Activated naive CD4-positive, alpha-beta T cell treated with Interleukin-2 at 50 U/mL for 16 hours (primary cell): ENCODE measurements at places on chromosomes 5 and 9.

GRCh38 chr5:15117688-15118087 lies 246.1 kb upstream of the ANKH start:
- DNase-seq, result no peak

- no peak for DNase-seq
Observed at GRCh38 chr5:37738865-37739488, 100.9 kb downstream of the GDNF start.

- DNase-seq, result no peak
Observed at GRCh38 chr9:115115117-115115880, 2.7 kb downstream of the TNC start.

- no peak for DNase-seq
Observed at GRCh38 chr5:3131161-3131560, 379.7 kb upstream of the IRX2 start.

- peak; percentile 83 for DNase-seq
Observed at GRCh38 chr9:128339761-128340690, at the start of gene SLC27A4. TSS of gene SLC27A4 (plus strand) at chr9:128340527. CDS start at chr9:128343133, 2,606 bp downstream.

DNA sequence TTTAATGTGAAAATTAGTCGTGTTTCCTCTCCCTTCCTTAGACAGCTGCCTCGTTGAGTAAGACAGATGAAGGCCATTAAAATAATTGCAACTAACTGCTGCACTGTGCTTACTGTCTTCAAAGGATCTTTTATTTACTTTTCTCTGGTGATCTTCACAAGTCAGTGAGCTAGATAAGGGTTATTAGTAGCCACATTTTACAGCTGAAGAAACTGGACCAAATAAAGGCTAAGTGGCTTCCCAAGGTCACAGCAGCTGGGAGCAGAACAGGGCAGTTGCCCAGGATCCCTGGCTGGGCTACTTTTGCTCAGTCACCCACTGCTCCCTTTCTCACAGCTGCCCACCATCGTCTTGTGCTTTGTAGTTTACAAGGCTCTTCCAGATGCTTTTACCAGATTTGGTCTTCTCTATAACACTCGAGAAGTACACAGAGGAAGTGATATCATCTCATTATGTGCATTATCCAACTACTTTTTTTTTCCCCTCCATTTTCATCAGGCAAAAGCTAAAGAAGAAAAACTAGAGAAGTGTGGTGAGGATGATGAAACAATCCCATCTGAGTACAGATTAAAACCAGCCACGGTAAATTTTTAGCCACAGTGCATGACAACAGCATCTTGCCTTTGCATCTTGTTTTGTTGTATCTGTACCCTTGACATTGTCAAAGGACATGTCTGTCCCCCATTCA lies 61.8 kb downstream of the ERAP1 start:
- DNase-seq, result no peak

DNA sequence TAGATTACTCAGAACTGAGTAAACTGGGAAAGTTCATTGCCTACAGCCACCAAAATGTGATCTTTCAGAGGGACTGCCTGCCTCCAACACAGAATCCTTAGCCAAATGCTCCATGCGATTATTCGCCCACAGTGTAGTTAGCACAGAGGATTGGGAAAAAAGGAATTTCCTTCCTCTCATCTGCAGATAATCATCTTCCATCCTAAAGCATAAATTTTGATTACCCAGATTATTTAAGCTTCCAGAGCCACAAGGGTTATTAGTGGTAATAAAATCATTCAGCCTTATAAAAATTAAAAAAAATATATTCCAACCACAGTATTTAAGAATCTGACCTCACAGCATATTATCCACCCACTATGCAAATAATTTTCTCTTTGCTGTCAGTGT lies 285.3 kb upstream of the GRAMD2B start:
- no peak for DNase-seq

DNA sequence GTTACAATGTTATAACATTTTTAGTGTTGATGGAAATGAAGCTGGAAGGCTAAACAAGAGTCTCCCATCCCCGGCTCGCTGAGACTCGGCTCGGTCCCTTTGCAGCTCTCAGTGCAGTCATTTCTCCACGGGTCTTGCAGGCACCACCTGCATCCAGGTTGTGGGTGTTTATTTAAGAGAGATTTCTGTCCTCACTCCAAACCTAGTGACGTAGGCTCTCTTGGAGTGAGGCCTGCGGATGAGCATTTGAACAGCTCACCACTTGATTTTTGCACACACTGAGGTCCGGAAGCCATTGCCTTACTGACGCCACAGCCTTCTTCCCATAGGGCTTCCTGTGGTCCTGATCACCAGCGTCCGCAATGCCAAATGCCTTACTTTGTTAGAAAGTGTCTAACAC lies 197.7 kb upstream of the OTULINL start:
- no peak for DNase-seq

GRCh38 chr5:60789551-60789950 lies 54.5 kb downstream of the ELOVL7 start:
- DNase-seq, result no peak

DNA sequence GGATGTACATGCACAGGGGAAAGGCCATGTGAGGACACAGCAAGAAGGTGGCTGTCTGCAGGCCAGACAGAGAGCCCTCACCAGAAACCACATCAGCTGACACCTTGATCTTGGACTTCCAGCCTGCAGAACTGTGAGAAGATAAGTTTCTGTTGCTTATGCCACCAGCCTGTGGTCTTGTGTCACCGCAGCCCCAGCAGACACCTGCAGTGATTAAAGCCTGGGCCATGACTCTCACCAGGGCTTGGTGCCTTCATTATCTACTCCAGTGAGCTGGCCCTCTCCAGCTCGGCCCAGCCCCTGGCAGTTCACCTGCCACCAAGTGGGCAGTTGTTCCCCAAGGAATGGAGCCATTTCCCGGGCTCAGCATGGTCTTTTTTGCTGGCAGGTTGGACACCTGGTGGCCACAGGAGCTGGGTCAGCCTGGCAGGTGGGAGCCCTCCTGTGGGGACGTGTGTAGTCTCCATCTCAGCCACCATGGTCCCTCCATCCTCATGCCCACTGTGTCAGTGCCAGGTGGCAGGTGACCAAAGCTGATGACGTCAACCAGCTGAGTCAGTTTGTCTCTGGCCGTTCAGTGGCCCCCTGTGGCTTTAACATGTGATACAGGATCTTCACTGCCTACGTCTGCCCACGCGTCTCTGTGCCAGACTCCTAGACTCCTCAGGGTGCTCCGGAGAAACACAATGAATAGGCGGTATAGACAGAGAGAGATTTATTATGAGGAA lies 99.9 kb upstream of the PPP1R26 start:
- DNase-seq, result no peak

- no peak for DNase-seq
Observed at GRCh38 chr5:64595031-64595855, 89.4 kb downstream of the RGS7BP start.

GRCh38 chr5:23703940-23704855 lies 196.8 kb downstream of the PRDM9 start:
- no peak for DNase-seq

GRCh38 chr5:156641686-156642085 lies 208.4 kb upstream of the PPP1R2B start:
- no peak for DNase-seq

GRCh38 chr5:139394654-139395566 lies at the start of gene PROB1:
TSS of gene PROB1 (minus strand) at chr5:139395104. CDS start at chr5:139395081, 23 bp downstream.
- no peak for DNase-seq

GRCh38 chr5:133503511-133503910 lies 108.8 kb downstream of the FSTL4 start:
- DNase-seq, result no peak

GRCh38 chr9:19769213-19769612 lies 19.6 kb downstream of the SLC24A2 start:
- no peak for DNase-seq

GRCh38 chr9:20405616-20406015 lies 216.7 kb downstream of the MLLT3 start:
- DNase-seq, result no peak

GRCh38 chr5:176492431-176492830 lies 44.2 kb downstream of the FAF2 start:
- DNase-seq, result no peak

GRCh38 chr5:16616536-16617273 lies at the start of gene RETREG1:
TSS of gene RETREG1 (minus strand) at chr5:16616997. CDS start at chr5:16616971, 26 bp downstream.
- DNase-seq, result peak; percentile 82

DNA sequence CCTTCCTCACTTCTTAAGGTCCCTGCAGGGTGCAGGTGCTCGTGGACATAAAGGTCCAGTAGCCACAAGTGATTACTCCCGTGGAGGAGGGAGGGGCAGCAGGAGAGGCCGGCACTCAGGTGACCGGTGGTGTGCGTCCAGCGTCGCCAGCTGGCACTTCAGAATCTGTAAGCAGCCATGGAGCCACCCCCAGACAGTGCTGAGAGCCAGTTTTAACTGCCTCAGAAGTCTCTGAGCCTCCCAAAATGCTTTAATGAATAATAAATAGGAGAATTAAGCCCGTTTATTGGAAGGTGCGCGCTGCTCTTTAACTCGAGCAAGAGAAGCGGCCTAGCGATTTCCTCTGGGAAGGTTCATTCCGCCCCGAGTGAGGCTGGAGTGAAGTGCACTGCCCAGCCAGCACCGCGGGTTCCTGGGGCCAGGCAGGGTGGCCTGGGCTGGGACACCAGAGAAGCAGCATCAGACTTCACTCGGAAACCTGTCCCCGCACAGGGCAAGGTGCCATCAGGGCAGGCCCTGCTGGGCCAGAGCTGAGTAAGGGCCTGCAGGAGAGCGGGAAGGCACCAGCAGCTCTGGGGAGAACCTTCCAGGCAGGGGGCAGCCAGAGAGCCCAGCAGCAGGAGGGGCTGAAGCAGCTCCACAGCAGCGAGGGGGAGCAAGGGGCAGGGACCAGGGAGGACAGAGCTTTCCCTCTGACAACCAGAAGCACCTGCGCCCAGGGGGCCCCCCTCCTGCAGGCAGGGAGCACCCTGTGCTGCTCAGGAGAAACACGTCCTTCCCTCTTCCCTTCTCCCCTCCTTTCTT lies 61.2 kb downstream of the VAV2 start:
- no peak for DNase-seq

DNA sequence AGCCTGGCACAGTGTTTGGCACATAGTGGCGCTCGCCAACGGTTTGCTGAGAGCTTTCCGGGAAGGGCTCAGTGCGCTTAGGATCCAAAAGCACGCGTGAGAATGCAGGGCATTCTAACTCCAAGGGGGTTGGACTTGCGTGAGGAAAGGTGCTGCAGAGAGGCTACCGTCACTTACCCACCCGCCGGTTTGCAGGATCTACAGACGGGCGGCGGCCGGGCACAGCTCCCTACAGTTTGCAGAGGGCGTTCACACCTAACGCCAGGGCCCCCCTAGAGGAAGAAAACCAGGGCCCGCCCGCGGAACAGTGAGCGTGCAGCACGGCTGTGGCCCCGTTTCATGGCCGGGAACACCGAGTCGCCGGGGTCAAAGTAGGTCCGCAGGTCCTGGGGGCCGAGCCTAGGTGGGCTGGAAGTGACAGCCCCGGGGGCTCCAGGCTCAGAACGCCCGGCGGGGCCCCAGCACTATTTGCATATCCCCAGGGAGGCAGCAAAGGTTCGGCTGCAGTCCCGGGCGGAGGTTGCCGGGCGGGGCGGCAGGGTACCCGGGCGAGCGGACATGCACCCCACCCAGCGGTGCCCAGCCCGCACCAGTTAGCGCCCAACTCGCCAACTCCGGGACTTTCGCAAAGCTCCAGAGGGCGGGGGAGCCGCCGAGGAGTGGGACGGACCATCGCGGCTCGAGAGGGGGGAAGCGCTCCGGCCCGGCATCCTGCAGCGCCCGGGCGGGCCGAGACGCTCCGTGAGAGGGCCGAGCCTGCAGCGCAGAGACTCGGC lies 526 bp upstream of the GALNT10 start:
- peak; percentile 83 for DNase-seq

DNA sequence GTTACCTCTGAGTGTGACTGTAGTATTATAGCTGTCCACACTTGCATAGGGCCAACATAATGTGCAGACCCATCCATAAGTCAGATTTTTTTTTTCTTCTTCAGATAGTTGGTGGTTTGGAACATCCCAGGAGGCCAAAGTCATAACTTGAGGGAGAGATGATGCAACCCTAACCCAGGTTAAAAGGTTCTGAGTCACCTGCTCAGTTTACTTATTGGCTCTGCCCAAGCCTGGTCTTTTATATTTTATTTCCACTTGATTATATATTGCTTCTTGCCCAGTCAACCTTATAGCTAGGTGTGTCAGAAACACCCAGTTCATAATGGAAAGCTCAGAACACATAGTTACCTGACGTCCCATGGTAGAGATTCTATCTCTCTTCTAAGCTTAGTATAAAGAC lies 113.1 kb upstream of the PCSK1 start:
- DNase-seq, result no peak

- no peak for DNase-seq
Observed at GRCh38 chr9:2319421-2319820, 302.2 kb upstream of the VLDLR start.
